NCI-H187 (cell line): ENCODE measurements at places on chromosomes 6 and 20.
A peak's percentile ranks its signal among the peaks of the same experiment; 100 is the strongest.

DNA sequence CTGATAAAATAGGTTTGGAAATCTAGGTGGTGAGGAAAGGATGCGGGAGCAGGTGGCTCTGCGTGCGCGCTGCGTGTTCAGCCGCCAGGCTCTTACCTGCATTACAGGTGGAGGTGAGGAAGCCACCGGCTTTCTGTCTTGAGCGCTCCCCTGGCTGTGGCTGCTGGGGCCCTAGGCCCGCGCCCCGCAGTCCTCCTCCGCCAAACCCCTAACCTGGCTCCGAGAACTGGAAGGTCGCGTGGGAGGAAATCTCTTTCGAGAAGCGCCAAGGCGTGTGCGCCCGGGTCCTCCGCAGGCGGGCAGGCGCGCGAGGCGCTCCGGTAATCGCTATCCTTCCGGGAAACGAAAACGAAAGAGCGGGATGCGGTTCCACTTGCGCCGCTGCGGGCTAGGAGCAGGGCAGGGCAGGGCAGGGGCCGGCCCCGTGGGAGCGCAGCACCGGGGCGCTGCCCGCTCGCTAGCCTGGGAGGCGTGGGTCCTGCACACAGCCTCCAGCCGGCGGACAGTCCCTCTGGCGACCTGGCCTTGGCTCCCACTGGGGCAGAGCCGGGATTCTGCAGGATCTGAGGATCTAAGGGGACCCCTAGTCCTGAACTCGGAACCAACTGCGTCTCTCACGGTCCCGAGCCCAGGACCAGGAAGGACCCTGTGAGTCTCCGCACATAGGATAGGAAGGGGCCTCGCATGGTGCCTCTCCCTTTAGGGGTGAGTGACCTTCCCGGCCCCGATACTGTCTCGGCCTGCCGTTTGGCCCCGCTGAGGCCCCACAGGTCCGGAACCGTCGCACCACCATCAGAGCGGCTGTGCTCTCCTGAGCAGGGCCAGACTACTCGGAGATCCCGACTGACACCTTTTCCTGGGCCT lies at the start of gene ETV7:
ETV7 (minus strand) TSS at position 230 of the 864 bp plus-strand sequence; CDS start at position 102, 128 bp downstream.
- peak; percentile 59 for DNase-seq

GRCh38 chr6:140001005-140001404 lies 626.6 kb upstream of the CITED2 start:
- DNase-seq, result no peak

DNA sequence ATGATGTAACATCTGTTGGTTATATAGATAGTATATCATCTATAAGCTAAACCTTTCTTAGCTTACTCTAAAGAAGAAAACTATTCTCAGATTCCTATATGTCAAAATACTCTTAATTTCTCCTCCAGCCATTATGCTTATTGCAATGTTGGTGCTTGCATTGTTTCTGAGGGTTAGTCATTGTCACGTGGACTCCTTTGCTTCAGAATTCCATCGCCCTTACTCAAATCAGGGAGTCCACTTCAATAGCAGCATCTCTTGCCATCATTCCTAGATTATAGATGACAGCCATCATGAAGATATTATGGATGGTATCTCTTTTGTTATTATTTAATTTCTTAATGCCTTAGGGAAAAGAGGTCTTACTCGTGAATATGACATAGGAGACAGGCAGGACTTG lies 776.1 kb downstream of the TENT5A start:
- no peak for DNase-seq

GRCh38 chr6:148385379-148385778 lies 42.7 kb downstream of the SASH1 start:
- no peak for DNase-seq

GRCh38 chr6:136611133-136611532 lies 60.9 kb upstream of the MAP7 start:
- no peak for DNase-seq

- DNase-seq, result no peak
Observed at GRCh38 chr6:108074057-108074358, 533 bp downstream of the OSTM1 start.

- DNase-seq, result no peak
Observed at GRCh38 chr6:100657678-100658330, 193.1 kb upstream of the SIM1 start.
